ENCODE measurements at places on chromosomes 13 and 19.

DNA sequence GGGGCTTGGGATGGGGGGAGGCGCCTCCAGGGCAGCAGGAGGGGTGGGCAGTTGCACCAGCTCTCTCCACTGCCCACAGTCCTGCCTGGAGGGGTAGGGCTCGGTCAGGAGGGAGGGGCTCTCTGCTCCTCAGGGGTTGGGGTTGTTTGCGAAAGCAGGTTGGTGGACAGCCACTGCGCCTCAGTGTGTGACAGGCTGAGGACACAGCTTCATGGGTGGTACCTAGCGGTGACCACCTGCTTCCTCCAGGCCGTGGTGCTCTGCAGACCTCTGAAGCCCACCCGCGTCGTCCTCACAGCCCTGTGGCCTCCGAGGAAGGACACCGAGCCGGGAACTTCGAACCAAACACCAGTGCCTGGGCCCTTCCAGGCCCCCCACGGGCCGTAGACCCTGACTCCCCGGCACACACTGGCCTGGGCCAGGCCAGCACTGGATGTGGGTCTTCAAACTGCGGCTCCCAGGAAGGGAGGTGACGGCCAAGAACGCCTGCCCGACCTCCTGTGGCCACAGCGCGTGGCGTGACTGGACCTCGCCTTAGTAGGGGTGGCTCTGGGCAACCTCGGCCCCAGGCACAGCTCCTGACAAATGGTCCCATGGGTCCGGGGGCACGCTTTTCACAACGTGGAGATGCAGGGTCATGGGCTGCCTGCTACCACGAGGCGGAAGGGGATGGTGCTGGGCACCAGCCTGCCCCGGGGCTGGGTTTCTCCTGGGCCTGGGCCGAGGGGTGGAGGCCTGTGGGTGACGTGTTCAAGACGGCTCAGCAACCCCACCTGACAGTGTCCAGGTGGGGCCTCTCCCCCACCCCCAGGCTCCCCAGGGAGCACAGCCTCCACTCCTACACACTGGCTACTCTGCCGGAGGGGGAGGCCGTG lies 173.2 kb downstream of the KDM4B start:
- DNase-seq, result no peak

DNA sequence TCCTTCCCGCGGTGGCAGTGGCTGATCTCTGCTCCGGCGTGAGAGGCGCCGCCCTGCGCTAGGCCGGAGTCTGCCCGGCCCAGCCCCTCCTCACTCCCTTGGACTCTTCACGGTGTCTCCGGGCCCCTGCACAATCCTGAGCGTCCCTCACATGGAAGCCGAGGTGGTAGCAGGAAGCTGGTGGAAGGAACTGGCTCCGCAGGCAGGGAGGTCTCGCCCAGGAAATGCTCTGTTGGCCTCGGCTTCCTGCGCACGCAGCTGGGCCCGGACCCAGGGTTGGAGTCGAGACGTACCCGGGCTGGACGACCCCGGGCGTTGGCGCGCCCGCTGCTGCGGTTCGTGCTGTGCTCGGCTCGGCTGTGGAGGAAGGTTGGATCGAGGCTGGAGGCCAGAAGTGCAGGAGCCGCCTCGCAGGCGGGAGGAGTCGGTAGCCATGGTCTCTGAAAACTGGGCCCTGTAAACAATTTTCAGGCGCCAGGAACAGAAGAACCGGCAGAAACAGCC lies 46.3 kb downstream of the ZNF724 start:
- peak; percentile 17 for DNase-seq

GRCh38 chr13:91745967-91746366 lies 347.5 kb downstream of the GPC5 start:
- no peak for DNase-seq

- DNase-seq, result no peak
Observed at GRCh38 chr19:7757358-7757757, 5.7 kb upstream of the CLEC4M start.

DNA sequence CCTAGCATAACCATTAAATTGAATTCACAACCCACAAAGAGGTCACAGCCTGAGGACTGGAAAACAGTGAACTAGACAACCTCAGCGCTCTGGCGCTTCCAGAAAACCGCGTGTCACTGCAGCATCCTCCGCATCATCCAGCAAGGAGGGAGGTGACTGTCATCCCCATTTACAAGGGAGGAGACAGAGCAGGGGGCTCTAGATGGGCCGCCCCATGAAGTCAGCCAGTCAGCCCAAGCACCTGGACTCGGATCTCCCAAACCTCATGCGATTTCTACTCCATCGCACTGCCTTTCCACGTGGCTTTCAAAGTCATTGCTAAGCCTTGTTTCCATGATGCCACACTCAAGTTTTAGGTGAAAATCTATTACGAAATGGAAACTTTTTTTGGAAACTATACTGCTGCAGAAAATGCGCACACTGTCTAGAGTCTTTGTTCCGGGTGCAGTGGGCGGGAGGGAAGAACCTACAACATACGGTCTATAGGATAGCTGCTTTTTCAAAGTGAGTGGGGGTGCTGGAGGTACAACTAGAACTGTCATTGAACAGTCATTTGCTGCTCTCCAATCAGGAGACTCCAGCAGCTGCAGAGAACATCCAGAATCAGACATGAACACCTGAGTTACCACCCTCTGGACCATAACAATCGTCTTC lies 2.8 kb downstream of the AP3D1 start:
- DNase-seq, result no peak

DNA sequence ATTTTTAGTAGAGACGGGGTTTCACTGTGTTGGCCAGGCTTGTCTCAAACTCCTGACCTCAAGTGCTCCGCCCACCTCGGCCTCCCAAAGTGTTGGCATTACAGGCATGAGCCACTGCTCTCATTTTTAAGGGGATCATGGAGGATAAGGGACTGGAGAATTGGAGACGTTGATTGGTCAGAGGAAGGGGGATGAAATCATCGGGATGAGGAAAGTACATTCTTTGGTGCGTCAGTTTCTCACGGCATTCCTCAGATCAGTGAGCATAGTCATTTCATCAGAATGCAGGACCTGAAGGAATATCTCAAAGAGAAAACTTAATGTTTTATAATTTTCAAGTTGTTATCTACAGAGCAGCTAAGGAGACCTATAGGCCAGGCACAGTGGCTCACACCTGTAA lies 14.0 kb downstream of the ZNF114 start:
- DNase-seq, result no peak

GRCh38 chr19:37077934-37078716 lies at the start of gene ZNF420:
Gene ZNF420 (plus strand): TSS chr19:37078433. CDS start chr19:37089119, 10,686 bp downstream.
- DNase-seq, result peak; percentile 97
